Karpas-422 (cell line): ENCODE measurements at places on chromosomes 4 and X.

GRCh38 chr4:68962868-68963267, 11.3 kb upstream of the UGT2A3 start:
- no peak for DNase-seq

DNA sequence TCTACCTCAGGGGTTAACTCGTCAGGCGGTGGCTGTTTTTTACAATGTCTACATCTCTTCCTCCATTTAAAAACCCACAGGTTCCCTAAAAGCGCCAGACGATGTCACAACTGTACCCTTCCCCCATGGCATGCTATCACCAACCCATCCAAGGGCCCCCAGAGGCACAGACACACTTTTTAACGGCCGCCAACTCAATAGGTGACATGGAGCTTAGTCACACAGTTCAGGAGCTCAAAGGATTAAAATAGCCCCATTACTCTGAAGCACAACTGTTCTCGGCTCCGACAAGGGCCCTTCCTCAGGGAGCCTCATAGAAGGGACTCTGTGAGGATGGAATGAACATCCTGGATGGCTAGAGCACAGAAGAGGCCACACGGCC, 12.4 kb downstream of the SH3KBP1 start:
- peak; percentile 79 for DNase-seq

DNA sequence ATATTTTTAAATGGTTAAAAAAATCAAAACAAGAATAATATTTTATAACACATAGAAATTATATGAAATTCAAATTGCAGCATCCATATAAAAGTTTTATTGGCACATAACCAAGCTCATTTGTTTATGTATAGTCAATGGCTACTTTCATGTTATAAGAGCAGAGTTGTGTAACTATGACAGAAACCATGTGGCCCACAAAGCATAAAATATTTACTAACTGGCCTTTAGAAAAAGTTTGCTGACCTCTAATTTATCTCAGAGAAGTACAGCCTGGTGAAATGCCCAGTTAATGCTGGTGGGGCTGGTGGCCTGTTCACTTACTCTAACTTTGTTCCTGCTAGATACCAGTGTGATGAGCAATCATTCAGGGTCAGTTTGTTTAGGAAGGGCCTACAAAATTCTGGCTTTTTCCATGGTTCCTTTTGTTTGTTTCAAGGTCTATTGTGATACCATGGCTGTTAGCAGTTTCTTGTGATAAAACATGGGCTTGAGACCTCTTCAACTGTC, 104.6 kb downstream of the PPP1R2C start:
- DNase-seq = no peak

GRCh38 chr4:17773135-17773698, 8.2 kb downstream of the FAM184B start:
- peak; percentile 48 for DNase-seq

- DNase-seq = no peak
Measured at GRCh38 chr4:93495346-93495745, 333.2 kb upstream of the ATOH1 start.

- peak; percentile 66 for DNase-seq
Measured at GRCh38 chr4:141307241-141307689, 86.6 kb downstream of the ZNF330 start.

GRCh38 chr4:128544272-128544671, 256.7 kb upstream of the PGRMC2 start:
- DNase-seq = no peak

- DNase-seq = no peak
Measured at GRCh38 chrX:111465669-111466068, 45.8 kb upstream of the SERTM2 start.

- DNase-seq = no peak
Measured at GRCh38 chr4:184331268-184331995, 113.8 kb upstream of the ENPP6 start.

- DNase-seq = peak; percentile 79
Measured at GRCh38 chr4:121726642-121727268, 30.0 kb upstream of the ANXA5 start.

GRCh38 chr4:87511500-87511899, 17.7 kb downstream of the SPARCL1 start:
- DNase-seq = no peak

GRCh38 chrX:40385682-40386081, 195.1 kb upstream of the ATP6AP2 start:
- no peak for DNase-seq

DNA sequence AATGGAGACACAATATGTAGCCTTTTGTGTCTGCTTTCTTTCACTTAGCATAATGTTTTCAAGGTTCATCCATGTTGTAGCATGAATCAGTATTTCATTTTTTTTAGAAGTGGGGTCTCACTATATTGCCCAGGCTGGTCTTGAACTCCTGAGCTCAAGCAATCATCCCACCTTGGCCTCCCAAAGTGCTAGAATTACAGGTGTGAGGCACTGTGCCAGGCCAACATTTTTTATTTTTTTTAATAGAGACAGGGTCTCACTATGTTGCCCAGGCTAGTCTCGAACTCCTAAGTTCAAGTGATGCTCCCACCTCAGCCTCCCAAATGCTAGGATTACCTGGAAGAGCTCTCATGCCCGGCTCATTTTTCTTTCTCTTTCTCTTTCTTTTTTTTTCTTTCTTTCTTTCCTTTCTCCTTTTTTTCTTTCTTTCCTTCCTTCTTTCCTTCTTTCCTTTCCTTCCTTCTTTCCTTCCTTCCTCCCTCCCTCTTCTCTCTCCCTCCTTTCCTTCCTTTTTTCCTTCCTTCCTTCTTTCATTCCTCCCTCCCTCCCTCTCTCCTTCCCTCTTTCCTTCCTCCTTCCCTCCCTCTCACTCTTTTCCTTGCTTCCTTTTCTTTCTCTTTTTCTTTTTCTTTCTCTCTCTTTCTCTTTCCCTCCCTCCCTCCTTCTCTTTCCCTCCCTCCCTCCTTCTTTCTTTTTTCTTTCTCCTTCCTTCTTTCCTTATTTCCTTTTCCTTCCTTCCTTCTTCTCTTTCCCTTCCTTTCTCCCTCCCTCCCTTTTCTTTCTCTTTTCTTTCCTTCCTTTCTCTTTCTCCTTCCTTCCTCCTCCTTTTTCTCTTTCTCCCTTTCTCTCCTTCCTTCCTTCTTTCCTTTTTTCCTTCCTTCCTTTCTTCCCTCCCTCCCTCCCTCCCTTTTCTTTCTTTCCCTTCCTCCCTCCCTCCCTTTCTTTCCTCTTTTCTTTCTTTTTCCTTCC, 10.1 kb upstream of the RPL39 start:
- DNase-seq = no peak

DNA sequence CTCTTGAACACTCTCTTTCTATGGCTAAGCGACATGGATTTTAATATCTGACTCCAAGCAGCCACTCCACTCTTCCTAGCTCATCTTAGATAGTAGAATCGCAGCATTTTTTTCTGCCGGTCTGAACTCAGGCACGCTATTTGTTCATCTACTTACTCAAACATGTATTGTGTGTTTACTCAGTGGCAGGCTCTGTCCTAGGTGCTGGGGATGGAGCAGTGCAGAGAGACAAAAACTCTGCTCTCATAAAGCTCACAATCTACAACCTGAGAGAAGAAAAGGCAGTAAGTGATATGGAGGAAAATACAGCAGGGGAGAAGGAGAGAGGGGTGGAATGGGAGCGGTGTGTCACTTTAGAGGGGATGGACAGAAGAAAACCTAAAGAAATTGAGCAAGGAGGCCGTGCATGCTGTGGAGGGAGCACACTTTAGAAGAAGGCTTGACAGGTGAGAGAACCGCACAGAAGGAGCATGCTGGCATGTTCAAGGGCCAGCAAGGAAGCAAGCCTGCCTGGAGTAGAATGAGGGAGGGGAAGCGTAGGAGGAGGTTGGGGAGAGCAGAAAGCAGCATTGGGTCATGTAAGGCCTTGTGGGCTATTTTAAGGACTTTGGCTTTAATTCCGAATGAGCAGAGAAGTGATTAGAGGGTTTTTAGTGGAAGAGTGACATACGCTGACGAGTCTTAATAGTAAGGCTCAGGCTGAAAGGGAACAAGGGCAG, 132.0 kb downstream of the ANK2 start:
- DNase-seq = no peak

DNA sequence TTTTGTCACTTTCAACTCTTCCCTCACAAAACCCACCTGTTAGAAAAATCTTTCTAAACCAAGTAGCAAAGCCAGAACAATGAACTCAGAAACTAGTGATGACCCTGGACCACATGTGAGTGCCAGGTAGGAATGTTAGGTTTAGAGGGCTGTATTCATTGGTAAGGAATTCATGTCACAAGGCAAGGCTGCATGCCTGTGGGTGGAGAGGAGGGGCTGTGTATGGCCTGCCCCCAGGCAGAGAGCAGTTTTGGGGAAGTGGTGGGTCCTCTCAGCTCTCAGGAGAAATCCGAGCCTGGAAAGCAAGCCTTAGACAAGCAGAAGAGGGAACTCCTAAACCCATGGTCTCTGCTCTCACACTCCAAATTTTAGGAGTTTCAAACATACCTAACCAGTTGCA, 2.4 kb downstream of the RNF175 start:
- DNase-seq = no peak

- DNase-seq = no peak
Measured at GRCh38 chr4:52868133-52868532, 6.0 kb downstream of the RASL11B start.

DNA sequence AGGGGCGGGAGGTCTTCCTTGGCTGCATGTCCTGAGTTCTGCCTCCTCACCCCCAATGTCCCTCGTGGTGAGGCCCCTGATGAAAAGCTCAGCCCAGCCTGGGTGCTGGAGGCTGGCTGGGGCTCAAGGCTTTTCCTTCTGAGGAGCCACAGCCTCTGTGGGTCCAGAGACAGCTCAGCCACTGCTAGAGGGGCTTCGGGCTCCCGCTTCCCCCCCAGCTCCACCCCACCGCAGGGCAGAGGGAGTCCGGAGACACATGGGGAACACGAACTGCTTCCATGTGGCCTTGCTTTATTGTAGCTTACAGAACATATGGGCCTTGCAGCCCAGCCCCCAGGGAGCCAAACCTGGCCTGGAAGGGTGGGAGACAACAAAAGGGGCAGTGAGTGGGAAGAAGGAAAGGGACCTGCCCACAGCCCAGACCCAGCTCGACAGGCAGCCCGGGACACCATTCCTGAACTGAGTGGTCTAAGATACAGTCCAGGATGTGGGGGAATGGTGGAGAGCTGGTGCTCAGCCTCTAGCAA, 89.9 kb upstream of the NKX1-1 start:
- DNase-seq = no peak

DNA sequence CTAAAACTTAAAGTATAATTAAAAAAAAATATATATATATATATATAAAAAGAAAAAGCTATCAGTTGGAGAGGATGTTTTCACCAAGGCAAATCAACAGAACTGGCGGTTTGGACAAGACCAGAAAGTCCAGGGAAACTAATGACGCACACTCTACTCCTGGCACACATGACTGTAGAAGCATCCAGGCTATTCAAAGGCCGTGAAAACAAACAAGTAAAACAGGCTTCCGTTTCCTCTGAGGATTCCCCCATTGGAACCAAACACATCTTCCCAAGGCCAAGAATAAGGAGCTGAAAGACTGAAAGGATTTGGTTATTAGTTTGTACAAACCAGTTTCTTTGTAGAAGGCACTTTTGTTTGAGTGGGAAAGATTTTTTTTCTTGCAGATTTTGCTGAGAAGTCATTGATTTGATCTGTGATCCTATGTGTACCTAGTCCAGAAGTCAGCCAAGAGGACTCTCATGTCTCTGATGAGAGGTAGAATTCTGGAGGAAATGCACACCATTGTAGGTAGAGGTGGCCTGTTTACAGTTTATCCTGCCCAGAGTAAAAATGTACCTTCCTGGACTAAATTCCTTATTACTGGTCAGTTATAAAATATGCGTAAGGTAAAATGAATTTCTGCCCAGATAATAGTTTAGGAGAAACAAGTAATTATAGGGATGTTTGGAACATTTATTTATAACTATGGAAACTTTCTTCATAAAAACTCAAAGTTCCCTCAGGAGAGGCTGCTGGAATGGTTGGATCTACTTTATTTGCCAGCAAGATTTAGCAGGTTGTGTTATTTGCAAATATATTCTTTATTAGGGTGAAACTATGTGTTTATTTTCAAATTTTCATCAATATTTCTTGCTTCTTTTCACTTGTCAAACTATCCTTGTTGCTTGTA, 66.5 kb downstream of the DMP1 start:
- no peak for DNase-seq

DNA sequence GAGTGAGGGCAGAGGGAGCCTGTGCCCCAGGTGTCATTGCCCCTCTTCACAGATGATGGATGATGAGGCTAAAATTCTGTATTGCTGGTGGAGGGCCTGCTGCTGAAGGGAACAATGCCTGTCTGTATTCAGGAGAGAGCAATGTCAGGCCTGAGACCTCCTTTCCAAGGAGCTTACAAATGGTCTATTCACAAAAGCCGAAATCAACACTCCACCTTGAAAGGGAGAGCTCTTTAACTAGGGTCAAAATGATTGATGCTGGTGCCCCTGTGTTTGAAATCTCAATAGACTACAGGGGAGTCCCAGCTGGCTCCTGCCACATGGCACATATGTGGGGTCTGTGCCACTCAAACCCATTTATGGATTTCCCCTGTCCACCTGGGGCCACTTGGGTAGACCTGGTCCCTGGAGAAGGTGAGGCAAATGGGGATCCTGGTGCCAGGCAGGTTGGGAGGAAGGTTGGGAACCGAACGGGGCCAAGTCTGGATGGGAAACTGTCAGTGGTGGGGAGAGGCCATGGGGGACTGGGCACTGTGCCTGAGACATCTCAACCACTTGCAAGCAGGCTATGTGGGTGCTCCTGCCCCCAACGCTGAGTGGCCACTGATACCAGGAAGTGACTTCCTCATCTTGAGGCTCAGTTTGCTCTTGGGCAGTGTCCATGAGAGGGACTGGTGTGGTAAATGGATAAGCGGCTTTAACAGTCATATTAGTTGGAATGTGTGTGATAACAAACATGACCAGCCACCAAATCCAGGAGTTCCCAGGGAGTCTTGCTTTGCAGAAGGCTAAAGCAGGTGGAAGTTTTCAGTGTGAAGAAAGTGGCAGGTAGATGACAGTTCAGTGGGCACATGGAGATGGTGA, 223.8 kb upstream of the PSAPL1 start:
- DNase-seq = peak; percentile 44

GRCh38 chr4:24885342-24885741, 27.5 kb downstream of the CCDC149 start:
- no peak for DNase-seq

DNA sequence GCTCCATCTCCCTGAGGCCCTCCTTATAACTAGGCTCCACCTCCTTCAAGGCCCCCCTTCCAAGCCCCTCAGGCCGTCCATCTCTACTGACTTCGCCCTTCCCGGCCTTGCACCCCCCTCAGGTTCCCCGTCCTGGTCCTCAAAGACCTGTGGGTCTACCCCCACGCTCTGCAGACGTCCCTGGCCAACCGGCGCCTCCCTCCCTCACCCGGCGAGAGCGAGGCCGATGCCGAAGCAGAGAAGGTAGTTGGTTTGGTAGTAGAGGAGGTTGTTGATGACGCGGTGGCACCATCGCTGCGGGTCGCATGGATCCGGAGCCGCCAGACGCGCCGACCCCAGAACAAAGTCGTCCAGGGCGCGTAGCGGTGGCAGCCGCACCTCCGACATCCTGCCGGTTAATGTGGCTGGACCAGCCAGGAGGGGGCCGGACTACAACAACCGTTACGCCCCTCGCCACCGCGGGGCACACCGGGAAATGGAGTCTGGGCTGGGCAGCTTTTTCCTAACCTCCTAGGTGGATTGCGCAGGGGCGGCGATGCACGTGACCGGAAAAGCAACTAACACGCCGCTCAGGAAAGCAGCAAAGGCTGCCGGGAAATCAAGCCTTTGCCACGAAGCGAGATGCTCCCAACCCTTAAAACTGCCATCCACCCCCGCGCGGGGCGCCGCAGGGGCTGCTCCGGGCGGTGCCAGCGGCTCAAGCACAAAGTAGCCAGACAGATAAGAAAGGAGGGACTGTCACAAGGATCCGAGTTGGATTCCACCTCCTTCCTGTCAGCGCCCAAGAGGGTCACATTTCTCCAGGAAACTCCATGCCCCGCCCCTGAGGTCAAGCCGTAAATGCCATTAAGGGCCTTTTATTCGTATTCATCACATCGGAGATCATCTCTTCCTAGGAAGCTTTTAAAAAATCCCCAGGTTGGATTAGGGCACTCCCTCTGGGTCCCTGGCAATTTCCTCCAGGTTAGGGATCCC, at the start of gene PRAF2:
Gene PRAF2 (minus strand): TSS at position 402 of the 975 bp plus-strand sequence. CDS start 15 bp downstream, at position 387.
- no peak for DNase-seq
